ENCODE measurements at places on chromosomes 11 and 22.

GRCh38 chr11:70727899-70728620 lies 329.7 kb downstream of the CTTN start:
- DNase-seq = no peak

DNA sequence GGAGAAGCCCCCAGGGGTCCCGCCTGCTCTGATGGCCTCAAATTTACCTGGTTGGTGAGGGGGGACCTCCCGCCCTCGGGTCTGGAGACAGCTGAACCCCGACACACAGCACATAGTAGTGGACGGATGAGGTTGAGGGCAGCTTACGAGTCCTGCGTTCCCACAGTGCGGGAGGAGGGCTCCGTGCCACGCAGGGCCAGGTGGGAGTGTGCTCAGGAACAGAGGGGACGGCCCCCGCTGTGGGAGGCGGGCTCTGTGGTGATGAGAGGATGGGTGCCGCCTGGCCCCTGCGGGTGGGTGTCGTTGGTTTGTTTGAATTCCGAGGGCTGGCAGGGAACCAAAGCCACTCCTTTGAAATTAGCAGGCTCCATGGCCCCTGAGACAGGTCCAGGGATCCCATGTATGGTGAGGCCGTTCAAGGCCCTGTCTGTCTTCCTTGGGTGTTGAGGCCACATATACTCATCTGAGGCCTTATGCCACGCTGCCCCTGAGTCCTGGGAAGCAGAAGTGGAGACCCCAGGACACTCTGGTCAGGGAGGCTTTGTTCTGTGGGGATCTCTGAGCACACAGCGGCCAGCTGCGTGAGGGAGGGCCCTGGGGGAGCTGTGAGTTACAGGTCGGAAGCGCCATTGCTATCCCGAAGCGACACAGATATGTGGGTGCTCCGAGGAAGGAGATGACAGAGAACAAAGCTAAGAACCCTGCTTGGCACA lies 21.9 kb downstream of the NADSYN1 start:
- DNase-seq = no peak

DNA sequence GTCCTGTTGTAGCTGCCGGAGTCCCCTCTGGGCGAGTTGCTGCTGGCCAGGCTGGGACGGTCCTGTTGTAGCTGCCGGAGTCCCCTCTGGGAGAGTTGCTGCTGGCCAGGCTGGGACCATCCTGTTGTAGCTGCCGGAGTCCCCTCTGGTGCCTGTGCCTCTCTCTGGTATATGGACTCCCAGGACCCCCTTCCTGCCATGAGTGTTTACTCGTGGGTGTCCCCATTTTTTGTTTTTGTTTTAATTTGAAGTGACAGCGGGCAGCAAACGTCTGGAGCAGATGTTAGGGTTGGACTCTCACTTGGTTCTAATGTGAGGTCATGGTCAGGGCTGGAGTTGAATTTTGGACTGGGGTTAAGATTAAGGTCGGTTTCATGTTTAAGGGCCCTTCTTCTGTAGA lies 14.2 kb downstream of the SHANK3 start:
- no peak for DNase-seq

DNA sequence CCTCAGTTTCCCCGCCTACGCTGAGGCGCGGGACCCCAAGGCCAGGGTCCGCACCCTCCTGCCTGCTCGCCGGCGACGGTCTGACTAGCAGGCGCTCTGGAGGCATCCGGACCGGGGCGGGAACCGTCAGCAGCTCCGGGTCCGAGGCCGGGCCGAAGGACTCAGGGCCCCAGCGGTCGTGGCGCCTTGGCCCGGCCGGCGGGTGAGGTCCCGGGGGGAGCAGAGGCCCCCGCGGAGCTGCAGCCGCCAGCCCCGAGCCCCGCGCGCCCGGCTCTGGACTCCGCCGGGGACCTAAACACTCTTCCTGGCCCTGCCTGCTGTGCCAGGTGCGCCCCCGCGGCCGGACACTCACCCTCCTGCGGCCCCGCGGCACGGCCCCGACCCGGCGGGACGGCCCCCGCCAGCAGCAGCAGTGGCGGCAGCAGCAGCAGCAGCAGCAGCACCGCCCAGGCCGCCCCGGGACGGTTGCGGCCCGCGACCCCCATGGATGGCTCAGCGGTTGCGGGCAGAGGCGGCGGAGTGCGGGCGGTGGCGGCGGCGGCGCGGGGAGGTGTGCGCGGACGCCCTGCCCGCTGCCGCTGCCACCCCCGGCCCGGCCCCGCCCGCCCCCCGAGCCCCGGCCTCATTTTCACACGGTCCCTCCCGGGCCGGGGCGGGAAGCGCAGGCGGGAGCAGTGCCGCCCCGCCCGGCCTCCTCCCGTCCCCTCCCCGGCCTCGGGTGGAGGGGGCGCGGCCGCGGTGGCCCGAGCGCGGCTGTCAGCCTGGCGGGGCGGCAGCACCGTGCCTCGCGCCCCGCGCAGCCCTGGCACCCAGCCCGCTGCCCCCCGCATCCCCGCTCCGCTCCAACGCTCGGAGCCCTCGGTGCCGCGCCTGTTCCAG lies at the start of gene SCUBE2:
Gene SCUBE2, minus strand, starts transcription at position 556 of the 879 bp plus-strand sequence. Its CDS starts 71 bp downstream, at position 485.
- peak; percentile 13 for DNase-seq

GRCh38 chr11:96464700-96465307 lies 75.0 kb downstream of the JRKL start:
- DNase-seq = peak; percentile 91

DNA sequence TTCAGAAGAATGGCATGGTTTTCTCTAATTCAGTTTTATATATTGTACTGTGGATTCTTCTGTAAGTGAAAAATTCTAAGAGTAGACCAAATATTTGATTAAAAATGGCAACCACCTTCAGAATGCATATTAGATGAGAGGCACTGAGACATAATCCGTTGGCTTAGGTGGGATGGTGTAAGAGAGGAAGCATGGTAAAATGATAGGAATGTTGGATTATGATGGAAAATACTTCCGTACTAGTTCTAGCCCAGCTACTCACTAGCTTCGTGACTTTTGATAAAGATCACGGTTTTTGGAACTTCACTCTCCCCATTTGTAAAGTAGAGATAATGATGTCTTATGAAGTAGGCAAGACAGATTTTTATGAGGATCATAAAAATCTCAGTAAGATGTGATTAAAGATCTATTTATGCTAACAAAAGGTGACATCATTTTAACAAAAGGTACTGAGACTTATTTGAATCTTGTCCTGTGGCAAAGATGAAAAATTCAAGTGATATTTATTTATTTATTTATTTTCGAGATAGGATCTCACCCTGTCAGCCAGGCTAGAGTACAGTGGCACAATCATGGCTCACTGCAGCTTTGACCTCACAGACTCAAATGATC lies 37.5 kb downstream of the UVRAG start:
- no peak for DNase-seq

DNA sequence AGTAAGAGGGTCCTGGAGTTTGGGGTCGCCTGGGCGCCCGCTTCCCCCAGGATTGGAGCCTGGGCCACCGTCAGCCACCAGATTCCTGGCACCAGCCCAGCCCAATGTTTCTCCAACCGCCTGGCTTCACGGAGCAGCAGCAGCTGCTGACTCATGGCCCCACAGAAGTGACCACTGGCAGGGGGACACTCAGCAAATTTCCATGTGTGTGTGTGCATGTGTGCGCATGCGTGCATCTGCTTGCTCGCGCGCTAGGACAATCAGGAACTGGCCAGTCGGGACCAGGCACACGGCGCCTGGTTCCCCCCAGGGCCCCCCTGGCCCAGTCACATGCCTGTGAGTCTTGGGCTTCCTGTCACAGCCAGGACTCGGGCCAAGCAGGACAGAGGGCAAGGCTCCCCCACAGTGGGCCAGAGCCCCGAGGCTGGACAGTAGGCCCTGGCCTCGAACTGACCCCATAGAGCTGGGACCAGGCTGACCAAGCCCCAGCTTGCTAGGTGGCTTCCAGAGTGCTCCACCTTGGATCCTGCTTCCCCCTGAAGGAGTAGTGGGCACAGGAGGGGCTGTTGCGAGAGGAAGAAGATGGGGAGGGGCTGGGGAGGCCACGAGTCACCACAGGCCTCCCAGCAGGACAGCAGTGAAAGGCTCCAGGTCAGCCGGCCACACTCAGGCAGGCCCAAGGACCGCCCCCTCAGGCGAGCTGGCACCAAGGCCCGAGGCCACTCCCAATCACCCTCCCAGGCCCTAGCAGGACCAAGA lies 3.2 kb downstream of the CTSD start:
- DNase-seq = peak; percentile 42

GRCh38 chr11:43072096-43072495 lies 239.7 kb upstream of the API5 start:
- DNase-seq = no peak

DNA sequence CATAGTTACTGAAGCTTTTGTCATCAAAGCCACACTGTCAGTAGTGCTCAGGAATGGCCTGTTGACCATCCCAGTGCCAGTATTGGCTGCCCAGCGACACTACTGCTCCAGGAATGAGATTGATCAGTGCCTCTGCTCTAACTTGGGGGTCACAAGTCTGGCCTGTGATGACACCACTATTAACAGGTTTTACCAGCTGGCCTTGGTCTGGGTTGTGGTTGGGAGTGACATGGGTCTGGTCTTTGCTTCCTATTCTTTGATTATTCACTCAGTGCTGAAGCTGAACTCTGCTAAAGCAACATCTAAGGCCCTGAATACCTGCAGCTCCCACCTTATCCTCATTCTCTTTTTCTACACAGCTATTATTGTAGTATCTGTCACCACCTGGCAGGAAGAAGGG lies 21.5 kb downstream of the OR56B4 start:
- no peak for DNase-seq

DNA sequence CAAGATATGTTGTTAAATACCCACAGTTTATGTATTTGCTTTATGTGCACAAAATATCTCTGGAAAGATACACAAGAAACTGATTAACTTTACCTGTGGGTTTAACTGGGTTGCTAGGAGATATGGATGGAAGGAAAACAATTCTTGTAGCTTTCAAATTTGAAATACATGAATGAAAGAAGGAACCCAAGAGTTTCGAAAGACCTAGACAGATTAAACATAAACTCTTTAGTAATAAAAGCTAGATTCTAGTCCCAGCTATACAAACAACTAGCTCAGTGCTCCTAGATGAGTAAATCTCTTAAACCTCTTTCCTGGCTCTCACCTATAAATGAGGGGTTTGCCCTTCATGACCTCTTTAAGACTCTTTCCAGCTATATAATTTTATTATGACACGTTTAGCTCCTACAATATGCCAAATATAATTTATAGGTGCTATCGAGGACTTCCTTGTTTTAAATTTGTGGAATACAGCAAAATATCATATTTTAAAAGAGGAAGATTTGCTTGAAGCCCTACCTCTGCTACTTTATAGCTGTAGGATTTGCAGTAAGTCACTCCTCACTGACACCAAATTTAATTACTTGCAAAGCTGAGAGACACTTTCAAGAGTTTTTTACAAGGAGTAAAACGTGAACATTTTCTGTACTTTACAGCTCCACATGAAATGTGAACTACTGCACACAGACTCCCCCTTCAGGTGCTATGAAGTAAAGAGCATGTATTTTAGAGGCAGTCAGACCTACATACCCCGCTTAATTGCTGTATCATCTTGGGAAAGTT lies 50.7 kb downstream of the RRAS2 start:
- DNase-seq = peak; percentile 80

DNA sequence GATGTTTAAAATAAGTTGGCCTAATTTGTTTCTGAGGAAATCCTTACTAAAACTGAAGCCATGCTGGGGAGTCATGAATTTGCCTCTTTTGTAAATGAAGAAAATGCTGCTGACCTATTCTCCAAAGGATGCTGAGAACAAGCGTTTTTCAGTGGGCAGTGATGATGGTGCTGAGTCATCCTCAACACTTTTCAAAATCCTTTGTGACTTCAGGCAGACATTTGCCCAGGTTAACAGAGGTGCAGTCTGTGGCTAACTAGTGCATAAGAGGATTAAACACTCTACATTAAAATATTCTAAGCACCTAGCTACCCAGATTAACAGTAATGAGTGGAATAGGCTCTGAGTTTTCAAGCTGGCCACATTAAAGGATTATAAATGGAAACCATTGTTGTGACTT lies 509.0 kb downstream of the DLG2 start:
- DNase-seq = no peak

DNA sequence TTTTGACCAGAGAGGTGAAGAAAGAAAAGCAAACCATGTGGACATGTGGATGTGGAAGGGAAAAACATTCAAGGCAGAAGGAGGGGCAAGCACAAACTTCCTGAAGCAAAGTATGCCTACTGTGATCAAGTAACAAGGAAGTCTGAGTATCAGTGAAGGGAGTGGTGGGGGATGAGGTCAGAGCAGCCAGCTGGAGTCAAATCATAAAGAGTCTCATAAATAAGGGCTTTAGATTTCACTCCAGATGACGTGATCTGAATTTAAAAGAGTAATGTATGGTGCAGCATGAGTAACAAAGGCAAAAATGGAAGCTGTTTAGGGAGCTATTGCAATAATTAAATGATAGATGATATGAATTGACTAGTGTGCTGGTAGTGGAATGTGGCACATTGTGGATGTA lies 665.4 kb upstream of the CCDC90B start:
- DNase-seq = no peak

- DNase-seq = no peak
These were observed 898.3 kb downstream of the BRD1 start for GRCh38 chr22:48929276-48929790.

DNA sequence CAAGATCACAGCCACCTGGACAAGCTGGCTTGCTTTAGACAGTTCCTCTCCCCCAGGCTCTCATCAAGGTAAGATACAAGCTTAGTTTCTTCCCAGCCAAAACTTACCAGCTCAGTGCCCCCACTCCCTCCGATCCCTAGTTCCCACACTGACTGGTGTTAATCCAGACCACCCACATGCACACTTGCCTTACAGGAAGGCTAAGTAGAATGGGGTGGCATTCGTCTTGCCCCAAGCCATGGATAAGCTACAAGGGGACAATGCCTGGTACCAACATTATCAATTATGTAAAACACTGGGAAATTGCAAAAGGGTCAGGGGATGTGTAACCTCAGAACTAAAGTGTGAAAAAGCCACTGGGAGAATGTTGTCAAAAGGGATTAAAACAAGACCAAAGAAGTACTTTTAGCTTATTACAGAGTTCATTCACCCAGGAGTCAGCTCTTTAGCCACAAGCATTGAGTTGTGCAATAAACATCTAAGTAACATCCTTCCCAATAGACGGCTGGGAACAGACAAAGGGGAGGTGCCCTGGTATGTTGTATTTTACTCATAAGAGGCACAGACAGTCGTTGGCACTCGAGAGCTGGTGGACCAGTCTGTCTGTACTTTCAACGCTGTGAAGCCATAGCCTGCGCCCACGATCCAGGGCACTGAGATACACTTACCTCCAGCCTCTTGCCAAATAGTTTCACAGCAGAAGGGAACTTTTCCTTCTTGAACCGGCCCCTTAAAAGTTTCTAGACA lies 1.1 kb downstream of the DHCR7 start:
- peak; percentile 69 for DNase-seq

GRCh38 chr11:16280256-16280682 lies 76.1 kb downstream of the SOX6 start:
- peak; percentile 87 for DNase-seq

Data from hematopoietic multipotent progenitor cell treated with erythropoietin and hydrocortisone succinate and interleukin-3 and kit ligand, for 6 days (in vitro differentiated cells).